ENCODE measurements at places on chromosomes 5 and 9.

DNA sequence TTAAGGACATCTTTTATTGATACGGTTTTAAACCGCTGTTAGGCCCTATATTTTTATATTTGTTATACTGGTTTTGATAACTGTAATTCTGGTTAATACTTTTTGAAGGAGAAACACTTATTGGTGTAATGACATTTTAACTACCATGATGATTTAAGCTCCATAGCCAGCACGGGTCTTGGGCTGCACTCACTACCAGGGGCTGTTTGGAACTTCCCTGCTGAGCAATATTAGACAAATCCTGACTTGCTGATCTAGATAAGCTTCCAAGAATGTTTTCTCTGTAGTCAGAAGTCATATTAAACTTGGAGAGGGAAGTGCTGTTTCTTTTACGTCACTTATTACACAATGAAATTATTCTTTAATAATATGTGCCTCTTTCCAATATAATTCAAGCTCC is 540.0 kb upstream of the GRAMD2B start:
- DNase-seq: no peak

DNA sequence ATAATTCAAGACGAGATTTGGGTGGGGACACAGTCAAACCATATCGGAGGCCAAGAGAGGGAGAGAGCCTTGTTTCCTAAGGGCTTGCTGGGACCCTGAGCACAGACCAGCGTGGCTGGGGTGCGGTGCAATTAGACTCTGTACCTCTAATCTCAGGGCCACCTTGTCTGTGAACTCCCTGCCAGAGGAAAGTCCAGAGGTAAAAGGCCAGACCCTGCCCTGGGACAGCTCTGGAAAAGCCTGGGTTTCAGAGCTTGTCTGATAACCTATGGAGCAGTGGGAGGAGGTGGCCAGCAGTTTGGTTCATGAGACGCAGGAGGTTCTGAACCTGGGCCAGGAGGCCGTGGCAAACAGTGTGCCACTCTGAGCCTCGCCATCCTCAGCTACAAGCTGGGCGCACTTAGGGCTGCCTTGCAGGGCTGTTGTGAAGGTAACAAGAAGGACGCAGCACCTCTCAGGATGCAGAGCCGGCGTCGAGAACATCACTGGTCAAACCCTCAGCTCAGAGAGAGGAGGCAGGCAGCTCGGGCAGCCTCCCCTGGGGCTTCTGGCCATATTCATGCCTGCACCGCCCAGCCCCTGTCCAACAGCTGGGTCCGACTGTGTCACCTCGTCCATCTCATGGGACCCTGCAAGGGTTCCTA is 4.8 kb upstream of the DOLPP1 start:
- DNase-seq: no peak

DNA sequence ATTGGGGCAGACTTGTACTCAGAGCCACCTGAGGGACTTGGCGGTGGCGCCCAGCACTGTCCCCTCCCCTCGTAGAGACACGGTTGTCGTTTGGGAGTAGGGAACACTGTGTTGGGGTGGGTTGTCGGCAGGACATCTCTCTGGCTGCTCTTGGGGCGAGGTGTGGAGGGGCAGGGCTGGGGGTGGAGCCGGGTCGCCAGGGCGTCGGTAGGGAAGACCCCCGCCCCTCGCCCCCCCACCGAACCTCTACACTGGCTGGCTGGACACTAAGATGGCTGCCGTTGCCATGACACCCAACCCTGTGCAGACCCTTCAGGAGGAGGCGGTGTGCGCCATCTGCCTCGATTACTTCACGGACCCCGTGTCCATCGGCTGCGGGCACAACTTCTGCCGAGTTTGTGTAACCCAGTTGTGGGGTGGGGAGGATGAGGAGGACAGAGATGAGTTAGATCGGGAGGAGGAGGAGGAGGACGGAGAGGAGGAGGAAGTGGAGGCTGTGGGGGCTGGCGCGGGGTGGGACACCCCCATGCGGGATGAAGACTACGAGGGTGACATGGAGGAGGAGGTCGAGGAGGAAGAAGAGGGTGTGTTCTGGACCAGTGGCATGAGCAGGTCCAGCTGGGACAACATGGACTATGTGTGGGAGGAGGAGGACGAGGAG is 778 bp downstream of the TRIM41 start:
- no peak for DNase-seq

GRCh38 chr9:132783006-132783405 is 95.1 kb downstream of the AK8 start:
- DNase-seq: no peak

- no peak for DNase-seq
Measured at GRCh38 chr5:32598260-32598937, 13.0 kb downstream of the SUB1 start.

DNA sequence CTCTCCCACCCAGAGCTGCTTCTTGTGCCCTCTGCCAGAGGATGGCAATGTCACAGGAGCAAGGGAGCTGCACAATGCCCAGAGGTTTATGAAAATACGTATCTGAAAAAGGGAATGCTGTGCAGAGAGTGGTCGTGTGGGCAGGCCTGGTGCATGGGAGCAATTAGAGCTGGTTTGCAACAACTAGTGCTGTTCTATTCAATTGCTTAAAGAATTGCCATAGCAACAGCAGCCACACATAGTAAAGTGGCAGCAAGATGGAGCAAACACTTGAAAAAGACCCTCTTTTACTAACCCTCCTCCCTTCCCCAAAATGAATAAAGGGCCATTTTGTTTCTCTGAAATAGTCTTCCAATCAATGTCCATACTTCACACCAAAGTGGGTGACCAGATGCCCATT is 166.3 kb downstream of the CRB2 start:
- no peak for DNase-seq

DNA sequence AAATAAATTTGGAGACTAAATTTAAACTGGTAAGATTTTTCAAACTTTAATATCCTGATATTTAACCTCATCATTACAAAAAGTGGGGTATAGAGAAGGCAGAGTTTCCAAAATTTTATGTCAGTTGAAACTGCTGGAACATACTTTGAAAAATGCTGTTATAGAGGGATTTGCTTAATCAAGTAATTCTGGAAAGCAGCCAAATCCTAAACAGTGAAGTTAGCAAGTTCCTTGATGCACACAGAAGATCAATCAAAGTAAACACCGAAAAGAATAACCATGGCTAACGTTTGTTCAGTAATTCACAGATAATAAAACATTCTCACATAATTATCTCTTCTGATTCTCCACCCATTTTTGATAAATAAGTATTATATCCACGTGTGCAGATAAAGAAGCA is 8.1 kb upstream of the PRR16 start:
- no peak for DNase-seq

- no peak for DNase-seq
Measured at GRCh38 chr5:62647241-62647640, 68.6 kb downstream of the LRRC70 start.

DNA sequence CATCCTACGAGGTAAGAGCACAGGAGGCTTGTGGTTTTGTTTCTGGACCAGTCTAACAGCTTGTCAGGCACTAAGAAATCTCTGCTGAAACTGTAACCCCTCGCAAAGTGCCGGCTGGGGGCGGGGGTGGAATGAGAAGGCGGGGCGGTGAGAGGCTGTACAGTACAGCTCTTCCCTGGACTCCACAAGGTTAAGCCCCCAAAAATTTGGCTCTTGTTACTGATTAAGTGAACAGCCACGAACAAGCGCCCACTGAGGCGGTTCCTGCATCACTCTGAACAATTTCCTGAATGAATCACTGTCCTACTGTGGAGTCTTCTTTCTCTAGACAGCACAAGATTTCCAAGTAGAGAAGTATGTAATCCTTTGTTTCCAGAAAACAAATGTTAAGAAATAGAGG is 6.8 kb downstream of the FBP2 start:
- DNase-seq: no peak

- no peak for DNase-seq
Measured at GRCh38 chr9:128555180-128555721, 2.9 kb downstream of the SPTAN1 start.

GRCh38 chr9:82606492-82607382 is 456.2 kb downstream of the RASEF start:
- no peak for DNase-seq

DNA sequence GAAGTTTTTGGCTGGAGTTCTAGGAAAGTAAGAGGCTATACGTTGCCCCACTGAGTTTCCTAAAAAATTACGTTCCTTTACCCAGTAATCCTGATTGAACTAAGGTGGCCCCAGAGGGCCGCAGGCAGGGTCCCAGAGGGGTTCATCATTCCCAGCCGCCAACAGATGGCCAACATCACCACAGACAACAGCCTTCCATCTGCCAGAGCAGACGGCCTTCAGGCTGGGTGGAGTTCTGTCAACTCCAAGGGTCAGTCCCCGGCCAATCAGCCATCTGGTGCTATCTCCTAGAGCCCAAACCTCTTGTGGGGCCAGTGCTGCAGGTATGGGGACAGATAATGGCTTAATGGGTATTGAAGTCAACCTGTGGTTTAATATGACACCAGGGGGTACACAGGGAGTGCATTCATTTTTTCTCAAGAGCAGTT is 30.4 kb downstream of the TBC1D2 start:
- DNase-seq: no peak

GRCh38 chr5:80125962-80126480 is 90.9 kb downstream of the THBS4 start:
- DNase-seq: no peak

DNA sequence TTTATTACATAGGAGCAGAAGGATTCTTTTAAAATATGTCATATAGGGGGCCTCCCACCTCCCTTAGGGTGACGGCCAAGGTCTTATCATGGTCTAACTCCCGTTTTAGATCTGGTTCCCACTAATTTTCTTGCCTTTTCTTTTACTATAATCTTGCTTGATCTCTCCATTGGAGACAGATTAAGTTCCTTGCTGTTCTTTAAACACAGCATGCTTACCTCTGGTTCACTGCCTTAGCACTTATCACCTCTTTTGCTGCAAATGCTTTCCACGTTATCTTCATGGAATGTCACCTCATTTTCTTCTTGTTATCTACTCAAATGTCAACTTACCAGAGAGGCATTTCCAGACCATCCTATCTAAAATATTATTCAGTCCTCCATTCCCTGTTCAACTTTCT is 1047.6 kb downstream of the TLE4 start:
- DNase-seq: no peak

GRCh38 chr5:102594192-102594591 is 95.4 kb upstream of the SLCO6A1 start:
- DNase-seq: no peak

Measured in CD4-positive, alpha-beta T cell treated with Interleukin-15 for 1 hour (primary cell).